ENCODE measurements at places on chromosomes 1 and 21. TPM values are rescaled to one million over a fixed set of nuclear protein-coding genes. Genes with fewer than 3 reads are reported as not detected.

KCNN3 gene
- not detected for total RNA-seq

PADI2 gene
- 0.13 TPM for total RNA-seq

INTS3 gene
- 41.5 TPM for total RNA-seq

PLA2G2C gene
- total RNA-seq: not detected

BROX gene
- total RNA-seq: 108 TPM

GNG4 gene
- 0.32 TPM for total RNA-seq

UBASH3A gene
- not detected for total RNA-seq

RGS8 gene
- not detected for total RNA-seq

MATN1 gene
- not detected for total RNA-seq

TTC39A gene
- total RNA-seq: not detected

PAQR6 gene
- total RNA-seq: 0.63 TPM

SPEN gene
- total RNA-seq: 16.5 TPM
